ENCODE measurements at places on chromosomes 1 and 21.

- no peak for DNase-seq
Observed at GRCh38 chr1:98672189-98672588, 10.7 kb downstream of the SNX7 start.

- DNase-seq, result no peak
Observed at GRCh38 chr1:203038217-203038741, 12.0 kb downstream of the PPFIA4 start.

DNA sequence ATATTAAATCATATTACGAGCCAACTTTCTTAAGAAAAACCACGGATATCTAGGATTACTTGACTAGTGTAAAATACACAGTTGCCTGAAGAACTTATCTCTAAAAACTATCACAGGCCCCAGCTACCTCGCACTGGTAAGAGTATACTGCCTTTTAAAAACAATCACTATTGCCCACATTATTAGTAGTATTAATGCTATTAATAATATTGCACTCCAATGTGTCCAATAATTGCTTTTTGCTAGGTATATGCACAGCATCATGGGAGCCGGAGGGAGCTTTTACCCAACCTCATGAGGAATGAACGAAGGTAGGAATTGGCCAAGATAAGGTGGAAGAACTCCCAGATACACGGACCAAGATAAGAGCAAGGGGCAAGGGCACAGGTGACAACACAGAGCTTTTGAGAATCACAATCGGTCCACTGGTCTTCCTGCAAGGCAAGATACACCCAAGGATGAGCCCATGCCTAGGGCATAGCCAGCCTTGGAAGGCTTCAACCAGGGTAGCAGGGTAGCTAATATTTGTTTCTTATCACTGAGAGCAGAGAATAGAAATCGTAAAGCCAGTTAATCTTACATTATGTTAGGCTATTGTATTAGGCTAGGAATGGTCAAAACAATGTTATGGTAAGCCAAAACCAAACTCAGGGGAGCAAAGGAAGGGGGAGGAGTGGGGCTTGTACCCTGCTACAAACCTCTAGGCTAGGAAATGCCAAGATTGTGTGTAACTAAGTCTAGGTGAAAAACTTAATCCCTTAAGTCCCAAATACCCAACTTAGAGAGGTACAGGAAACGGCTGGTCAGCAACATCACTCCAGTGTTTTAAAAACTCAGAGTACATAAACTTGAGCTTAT lies 9.4 kb downstream of the GLUL start:
- DNase-seq, result no peak

- peak; percentile 45 for DNase-seq
Observed at GRCh38 chr1:235207209-235207565, 46.1 kb upstream of the RBM34 start.

DNA sequence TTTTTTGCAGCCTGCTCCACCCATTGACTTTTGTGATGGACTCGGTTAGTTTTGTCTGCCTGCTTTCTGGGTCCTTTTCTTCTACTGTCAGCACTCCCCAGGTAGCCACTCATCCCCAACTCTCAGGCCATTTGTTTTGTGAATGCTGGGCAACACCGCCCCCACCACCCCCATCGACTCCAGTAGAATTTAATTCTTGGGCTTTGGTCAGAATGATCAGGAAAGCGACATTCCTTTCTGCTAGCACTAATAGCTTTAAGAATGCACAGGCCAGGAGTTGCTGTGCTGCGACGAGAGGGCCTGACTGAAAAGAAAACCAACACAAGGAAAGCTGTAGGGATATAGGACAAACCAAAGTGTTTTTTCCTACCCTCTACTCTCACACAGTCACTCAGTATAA lies 144.4 kb downstream of the CDC7 start:
- no peak for DNase-seq

- no peak for DNase-seq
Observed at GRCh38 chr1:200899954-200900867, 5.5 kb downstream of the INAVA start.

DNA sequence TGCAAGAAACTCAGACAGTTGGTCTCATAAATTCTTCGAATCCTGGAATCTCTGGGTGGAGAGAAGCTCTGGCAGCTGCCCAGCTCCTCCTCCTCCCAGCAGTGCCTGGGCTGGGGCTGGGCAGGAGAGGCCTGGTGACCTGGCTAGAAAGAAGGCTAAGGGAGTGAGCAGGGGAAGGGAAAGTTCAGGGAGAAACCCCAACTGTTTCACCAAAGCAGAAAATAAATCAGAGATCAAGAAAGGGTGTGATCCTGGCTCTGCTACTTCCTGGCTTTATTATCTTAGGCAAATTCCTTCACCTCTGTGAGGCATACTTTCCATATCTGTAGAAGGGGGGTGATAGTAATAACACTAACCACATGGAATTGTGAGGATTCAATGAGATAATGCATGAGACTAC lies 8.8 kb upstream of the COL16A1 start:
- no peak for DNase-seq

GRCh38 chr1:183246436-183246835 lies 60.4 kb downstream of the LAMC2 start:
- DNase-seq, result no peak

DNA sequence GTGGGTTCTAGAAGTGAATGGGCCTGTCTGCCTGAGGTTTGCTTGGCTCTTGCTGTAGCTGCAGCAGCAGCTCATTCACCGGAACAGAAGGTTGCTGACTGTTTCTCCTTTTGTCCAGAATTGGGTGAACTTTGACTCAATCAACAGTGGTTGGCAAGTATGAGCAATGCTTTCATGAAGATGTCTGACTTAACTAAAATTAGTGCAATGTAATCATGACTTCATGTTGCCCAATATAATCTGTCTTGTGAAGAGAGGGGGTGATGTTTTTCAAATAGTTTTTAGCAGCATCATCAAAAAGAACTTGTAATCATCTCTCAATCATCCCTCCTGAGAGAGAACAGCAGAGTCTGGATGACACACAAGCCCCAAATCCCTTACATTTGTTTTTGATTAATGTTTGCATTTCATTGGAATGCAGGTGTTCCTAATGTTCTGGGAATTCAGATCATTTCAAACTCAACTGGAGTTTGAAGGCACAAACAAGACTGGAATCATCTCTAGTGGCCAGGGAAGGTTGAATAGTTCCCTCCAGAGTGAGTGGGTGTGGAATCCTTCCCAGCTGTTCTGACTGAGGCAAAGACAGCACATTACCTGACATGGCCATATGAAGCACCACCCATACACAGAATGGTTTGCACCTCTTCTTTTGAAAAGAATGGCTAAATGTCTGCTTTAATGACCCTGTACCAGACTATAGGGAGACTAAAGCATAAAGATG lies 82.9 kb downstream of the HLX start:
- no peak for DNase-seq

DNA sequence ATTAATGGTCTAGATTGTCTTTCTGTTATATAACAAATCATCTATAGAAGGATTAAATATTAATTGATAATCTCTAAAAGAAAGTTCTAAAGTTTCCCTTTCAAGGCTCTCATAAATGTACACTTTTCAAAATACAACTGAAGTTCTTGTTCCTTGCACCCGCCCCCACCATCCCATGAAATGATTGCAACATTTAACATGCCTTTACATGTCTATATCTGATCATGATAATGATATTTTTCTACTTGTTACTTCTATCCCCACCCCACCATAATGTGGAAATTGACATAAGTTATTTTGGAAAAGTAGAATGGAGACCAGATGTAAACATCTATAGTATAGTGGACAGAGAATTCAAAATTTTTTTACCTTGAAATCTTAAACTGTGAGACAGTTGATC lies 186.6 kb downstream of the NTNG1 start:
- no peak for DNase-seq

- no peak for DNase-seq
Observed at GRCh38 chr1:193036337-193037047, 22.7 kb downstream of the UCHL5 start.

GRCh38 chr1:45134461-45134873 lies 71.9 kb downstream of the ZSWIM5 start:
- no peak for DNase-seq

DNA sequence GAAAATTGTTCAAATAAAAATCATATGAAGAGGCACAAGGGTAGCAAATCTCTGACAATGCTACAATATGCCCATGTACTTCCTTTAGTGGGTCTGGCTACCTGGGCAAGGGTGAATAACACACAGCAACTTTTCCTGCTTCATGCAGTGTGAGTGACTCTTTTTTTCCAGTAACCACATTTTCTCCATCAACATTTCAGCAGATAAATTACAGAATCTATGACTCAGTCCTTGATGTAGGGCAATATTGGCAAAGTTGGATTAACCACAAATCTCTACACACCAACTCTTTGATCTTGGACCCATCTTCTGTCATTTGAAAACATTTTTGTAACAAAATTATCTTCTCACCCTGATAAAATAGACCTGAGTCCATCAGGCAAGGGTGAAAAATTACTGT lies 31.7 kb downstream of the ERICH3 start:
- no peak for DNase-seq

- DNase-seq, result no peak
Observed at GRCh38 chr1:192904438-192904895, 95.6 kb downstream of the RGS2 start.

- no peak for DNase-seq
Observed at GRCh38 chr1:181257117-181257516, 168.6 kb downstream of the IER5 start.

DNA sequence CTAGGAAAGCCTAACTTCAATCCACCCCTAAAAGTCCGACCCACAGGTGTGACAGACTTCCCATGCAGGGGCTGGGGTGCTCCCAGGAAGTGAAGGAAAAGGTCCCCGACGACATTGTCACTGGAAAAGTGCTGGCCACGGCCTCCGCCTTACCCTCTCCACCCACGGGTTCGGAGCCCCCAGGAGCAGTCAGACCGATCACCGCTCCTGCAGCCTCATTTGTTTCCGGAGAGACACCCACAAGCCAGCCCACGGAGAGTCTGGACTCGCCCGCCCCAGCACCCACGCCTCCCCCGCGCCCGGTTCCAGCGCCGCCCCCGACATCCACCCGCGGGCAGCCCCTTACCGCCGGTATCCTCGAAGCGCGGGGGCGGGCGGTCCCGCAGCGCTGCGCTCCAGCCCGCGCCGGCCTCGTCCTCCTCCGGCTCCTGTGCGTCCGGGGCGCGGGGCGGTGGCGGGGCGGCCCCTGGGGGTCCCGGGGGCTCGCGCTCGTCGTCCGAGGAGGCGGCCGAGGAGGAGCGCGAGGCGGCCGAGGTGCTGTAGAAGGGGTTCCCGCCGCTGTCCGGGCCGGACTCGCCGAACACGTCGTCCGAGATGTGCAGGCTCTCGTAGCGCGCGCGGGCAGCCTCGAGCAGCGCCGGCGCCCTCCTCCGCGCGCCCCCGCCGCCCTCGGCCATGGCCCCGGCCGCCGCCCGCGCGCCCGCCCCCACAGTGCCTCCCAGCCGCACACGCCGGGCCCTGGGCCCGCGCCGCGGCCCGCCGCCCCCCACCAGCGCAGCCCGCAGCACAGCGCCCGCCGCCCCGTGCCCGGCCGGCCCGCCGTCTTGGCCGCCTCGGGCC lies 660 bp downstream of the PGBD5 start:
- no peak for DNase-seq

DNA sequence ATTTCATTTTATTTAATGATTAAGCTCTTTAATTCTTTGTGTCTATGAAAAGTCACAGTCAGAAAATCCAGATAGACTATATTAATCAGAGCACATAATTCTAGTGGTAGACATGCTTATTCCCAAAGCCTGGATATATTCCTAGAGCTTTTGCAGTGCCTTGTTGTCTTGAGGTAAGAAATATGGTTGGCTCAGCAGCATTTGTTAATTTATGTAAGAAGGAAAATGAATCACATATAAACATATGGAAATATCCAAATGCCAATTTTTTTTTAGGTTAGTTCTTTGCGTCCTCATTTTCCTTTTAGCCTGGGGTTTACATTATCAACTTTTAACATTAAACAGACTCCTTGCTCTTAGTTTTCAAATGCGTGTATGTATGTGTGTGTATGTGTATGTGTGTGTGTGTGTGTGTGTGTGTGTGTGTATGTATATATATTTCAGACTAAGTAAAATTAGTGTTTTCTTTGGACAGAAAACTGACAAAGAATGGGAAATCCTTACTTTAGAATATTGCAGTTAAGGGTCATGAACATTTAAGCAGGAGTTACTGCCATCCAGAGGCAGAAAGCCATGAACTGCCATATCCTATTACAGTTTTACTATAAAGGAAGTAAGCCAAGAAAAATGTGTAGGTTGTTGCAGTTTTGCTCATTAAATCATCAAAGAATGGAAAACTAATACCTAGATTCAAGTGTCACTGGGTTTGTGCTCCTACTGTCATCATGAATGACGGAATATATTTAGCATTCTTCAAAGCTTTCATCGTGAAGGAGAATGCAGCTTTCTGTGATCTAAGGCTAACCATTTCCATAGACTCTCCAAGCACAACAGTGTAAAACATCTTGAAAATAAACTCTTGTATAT lies 477.1 kb upstream of the NR5A2 start:
- DNase-seq, result no peak

- DNase-seq, result no peak
Observed at GRCh38 chr1:55726994-55727393, 511.8 kb upstream of the USP24 start.

DNA sequence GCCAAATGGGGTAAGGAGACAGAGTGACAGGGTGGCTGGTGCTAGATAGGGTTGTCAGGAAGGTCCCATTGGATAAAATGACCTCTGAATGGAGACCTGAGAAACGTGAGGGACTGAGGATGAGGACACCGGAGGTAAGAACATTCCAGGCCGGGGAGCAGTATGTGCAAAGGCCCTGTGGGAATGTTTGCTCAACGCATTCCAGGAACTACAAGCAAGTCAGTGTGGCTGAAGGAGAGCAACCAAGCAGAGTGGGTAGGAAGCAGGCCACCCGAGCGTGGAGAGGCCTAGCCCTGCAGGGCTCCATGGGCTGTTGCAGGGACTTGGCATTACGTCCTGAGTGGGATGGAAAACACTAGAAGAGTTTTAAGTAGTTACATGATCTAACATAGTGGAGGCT lies 185.6 kb downstream of the ZBTB18 start:
- no peak for DNase-seq

GRCh38 chr1:226166341-226166740 lies 20.2 kb downstream of the ACBD3 start:
- no peak for DNase-seq

DNA sequence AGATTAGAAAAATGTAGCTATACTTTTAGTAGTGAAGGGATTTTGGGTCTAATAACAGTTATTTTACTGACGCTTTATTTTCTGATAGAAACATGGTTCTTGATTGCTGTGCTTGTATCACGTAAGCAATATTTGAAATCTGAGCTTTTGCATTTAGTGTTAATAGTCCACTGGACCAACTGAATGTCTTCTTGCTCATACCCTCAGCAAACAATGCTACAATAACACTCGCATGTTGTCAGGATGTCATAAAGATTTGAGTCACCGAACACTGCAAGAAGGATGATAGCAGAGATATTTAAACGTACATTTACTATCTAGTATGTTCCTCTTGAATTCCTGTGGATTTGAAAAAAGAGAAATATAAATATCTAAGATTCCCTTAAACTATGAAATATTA lies 7.5 kb downstream of the DYRK1A start:
- no peak for DNase-seq

GRCh38 chr21:19609611-19610010 lies 1206.0 kb upstream of the TMPRSS15 start:
- no peak for DNase-seq

- DNase-seq, result no peak
Observed at GRCh38 chr1:158026651-158027050, 33.2 kb downstream of the KIRREL1 start.
